ENCODE measurements at places on chromosomes 4 and X.
A peak's percentile ranks its signal among the peaks of the same experiment; 100 is the strongest.

DNA sequence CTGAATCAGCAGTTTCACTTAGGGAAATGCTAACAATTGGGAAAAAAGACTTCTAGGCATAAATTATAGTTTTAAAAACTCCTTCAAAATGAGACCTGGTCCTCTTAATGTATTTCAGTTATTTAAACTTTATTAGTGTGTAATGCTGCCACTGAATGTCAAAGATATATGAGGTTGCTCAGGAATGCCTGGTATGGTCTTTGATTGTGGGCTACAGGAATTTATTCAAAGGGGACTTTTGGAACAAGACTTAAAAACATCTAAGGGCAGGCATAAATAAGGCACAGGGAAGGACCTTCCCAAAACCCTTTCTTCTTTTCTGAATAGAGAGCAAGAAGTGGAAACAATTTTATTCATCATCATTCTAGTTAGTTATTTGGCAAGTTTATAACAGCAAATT, 439.1 kb downstream of the TLL1 start:
- DNase-seq = no peak

DNA sequence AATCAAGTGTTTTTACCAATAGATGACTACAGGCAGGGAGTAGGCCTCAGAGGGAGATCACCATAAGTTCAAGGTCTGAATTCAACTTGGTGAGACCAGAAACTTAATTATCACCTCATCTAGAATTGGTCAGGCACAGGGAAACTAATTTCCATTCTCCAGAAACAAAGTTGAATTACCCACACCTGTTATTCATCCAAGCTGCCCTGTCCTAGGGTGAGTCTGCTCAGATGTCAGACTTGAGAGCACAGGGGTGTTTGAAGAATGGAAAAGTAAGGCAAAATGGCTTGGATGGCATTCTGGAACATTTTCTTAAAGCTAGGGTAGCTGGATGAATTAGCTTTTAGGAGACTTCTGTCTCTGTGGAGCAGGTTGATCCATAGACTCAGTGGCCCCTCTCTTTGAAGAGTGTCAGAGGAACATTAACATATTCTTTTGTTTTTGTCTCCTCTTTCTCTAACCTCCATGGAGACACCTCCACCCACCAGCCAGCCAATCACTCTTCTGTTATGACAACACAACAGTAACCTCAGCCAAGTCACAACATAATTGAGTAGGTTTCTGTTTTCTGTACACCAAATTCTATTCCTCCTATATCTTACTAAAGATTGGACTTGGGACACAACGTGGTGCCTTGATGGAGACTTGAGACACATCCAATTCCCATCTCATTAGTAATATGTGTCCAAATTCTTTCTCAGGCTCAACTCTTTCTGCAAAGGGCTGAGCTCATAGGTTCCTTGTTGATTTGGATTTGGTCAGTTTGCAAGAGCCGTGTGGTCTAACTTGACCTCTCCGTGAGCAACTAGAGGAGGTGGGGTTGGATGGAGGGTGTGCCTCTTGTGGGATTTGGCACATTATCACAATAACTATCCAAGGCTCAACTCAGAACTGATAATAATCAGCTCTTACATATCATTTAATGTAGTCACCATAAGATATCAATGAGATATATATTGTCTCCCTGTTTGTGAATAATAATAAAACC, 45.1 kb downstream of the VSIG4 start:
- DNase-seq = no peak

DNA sequence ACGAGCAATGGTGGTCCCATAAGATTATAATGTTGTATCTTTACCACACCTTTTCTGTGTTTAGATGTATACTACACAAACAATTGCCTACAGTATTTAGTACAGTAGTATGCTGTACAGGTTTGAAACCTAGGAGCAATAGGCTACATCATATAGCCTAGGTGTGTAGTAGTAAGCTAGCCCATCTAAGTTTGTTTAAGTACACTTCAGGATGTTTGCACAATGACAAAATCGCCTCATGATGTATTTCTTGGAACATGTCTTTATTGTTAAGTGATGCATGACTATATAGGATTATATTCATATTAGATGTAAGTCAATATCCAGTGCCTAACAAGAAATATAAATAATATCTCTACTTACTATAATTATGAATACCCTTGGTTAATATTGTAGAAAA, 104.6 kb downstream of the SLC10A6 start:
- DNase-seq = no peak

GRCh38 chr4:98474408-98474844, 184.0 kb downstream of the TSPAN5 start:
- peak; percentile 39 for DNase-seq

DNA sequence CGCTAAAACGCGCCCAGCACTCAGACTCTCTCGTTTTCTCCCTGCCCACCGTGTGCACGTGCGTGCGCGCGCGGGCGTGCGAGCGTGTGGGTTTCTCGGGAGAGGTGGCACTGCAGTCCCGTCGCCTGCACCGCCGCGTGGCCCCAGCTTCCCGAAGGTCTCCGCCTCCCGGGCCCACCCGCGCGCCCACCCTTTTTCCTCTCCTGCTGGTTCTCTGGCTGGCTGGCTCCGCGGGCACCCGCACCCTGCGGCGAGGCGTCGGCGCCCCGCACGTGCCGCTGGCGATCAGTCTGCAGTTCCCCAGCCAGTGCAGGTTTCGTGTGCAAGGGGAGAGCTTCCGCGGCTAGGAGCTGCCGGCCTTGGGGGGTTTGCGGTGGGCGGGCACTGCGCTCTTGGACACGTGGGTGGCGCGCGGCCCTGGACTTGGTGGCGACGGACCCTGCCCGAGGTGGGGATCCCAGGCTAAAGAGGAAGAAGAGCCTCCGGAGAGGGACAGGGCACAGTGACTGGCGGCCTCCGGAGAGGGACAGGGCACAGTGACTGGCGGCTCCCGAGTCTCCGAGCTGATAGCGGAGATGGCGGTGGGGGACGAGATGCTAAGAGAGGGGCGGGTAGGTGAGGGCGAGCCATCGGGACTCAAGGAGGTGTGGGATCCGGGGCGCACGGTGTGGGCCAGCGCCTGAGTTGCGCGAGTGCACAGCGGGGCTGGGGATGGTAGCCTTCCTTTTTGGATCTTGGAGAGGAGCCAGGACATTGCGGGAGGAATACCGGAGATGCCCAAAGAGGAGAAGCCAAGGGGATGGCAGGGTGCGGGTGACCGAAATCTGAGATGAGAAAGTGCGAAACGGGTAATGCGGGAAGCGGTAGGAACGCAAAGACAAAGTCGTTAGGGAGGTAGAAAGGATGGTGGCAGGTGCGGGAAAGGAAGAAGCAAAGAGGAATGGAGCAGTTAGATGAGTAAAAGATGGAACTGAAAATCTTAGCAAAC, at the start of gene FAM184B:
Gene FAM184B, minus strand, starts transcription at position 322 of the 988 bp plus-strand sequence. CDS start 322 bp downstream, outside the sequence.
- no peak for DNase-seq

DNA sequence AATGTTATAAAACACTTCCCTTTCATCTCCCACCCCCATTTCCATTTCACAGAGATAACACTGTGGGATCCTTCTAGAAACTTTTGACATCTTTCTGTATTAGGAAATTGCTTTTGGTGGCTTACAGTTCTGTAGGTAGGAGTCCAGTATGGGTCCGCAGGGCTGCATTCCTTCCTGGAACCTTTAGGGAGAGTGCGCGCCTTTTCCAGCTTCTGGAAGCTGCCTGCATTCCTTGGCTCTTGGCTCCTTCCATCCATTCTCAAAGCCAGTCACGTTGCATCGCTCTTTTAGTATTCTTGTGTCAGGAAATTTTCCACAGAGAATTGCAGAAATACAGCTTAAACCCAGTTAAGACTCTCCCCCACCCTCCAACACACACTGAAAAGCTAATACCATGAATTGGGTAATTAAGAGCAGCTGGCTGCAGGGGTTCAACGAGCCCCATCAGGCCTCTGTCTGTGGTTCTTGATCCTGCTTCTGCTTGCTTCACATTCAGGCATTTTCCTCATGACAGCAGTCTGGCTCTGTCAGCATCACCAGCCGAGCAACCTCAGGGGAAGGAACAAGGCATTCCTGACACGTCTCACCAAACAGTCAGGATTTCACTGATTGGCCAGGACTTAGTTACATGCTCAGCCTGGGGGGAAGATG, 48.8 kb downstream of the SEPTIN11 start:
- DNase-seq = no peak

DNA sequence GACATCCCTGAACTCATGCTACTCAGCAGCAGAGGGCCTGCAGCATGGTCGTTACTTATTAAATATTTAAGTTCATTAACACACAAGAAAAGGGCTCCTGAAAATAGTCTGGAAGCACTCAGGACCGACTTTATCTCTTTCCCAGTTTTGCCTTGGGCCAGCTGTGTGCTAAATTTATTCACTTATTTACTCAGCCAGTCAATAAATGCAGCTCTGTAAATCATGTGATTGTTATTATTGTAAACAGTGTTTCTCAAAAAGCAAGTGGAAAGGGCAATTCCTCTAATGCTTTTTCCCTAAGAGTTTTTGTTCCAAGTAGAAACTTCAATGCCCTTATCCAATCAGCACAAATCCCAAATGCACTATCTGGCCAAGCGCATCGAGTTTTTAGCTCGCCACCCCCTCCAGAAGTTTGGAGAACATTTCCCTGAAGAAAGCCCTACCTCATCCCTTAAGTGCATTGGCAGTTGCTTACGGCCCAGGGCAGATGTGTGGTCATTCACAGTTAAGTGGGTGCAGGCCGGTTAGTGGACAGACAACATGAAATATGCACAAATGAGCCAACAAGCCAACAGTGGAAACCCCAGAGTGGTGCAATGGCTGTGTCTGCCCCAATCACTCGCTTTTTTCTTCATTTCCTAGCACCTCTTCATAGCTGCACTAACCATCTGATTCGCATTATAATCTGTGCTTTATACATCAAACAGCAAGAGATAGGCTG, 125.8 kb downstream of the SMIM20 start:
- no peak for DNase-seq

GRCh38 chr4:119835613-119835910, 207.0 kb upstream of the PDE5A start:
- no peak for DNase-seq

DNA sequence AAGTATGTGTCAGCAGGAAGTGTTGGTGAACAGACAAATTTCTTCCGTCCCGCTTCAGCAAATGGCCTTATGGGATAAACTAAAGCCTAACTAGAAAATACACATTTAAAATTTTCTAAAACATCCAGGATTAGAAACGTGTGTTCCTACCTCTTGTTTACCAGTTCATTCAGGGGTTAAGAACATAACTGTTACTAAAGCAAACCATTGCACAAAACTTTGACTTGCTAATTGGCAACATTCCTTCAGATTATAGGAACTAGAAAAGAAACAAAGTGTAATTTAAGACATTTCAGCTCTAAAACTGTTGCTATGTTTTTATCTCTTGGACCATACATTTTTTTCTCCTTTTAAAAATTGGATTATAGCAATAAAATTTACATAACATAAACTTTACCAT, 39.5 kb upstream of the CXCL13 start:
- no peak for DNase-seq

GRCh38 chr4:67714248-67714583, 13.3 kb upstream of the UBA6 start:
- DNase-seq = no peak

DNA sequence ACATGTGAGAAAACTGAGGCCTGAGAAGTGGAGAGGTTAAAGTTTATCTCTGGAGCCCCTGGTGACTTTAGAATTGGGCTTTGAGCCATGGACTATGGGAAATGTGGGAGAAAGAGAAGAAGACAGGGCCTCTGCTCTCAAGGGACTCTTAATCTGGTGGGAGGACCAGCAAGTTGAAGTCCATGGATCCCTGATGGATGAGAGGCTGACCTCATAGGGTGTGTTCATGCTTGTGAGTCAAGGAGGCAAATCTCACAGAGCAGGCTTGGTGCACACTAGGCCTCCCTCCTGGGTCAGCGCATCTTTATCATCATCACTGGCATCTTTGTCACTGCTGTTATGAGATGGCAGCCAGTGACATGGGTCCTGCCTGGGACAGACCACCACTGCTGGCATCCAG, 211.9 kb downstream of the AFAP1 start:
- DNase-seq = no peak

DNA sequence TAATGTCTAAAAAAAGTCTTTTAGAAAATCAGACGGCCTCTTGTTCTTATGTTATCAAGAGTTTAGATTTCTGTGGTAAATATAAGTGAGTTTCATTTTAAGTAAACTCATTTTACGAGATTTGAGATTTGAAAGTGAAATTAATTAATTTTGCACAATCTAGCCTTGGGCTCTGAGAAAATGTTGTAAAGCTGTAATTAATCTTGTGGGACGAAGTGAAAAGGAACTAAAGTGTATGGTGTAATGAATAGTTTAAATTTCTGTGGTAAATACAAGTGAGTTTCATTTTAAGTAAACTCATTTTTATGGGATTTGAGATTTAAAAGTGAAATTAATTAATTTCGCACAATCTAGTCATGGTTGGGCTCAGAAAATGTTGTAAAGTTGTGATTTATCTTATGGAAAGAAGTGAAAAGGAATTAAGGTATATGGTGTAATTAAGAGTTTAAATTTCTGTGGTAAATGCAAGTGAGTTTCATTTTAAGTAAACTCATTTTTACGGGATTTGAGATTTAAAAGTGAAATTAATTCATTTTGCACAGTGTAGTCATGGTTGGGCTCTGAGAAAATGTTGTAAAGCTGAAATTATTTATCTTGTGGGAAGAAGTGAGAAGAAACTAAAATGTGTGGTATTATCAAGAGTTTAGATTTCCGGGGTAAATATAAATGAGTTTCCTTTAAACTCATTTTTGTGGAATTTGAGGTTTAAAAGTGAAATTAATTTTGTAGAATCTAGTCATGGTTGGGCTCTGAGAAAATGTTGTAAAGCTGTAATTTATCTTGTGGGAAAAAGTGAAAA, 1.6 kb downstream of the SCML1 start:
- peak; percentile 14 for DNase-seq

DNA sequence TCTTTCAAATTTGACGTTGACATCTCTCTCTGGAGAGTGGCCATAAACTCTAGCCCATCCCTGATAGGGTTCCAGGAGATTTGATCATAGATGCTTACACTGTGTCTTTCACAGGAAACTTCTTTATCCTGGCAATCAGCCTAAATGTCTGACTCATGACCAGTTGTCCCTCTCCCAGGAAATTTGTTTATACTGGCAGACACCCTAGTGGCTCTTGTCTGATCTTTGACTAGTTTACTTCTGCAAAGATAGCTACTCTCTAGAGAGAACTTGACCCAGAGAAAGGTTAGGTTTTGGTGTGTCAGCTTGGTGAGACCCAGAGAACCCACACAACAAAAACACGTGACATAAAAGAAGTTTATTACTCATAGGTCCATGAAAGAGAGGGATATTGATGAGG, 509.8 kb downstream of the CENPC start:
- no peak for DNase-seq

GRCh38 chr4:80188457-80188800, 8.9 kb upstream of the PRDM8 start:
- no peak for DNase-seq

DNA sequence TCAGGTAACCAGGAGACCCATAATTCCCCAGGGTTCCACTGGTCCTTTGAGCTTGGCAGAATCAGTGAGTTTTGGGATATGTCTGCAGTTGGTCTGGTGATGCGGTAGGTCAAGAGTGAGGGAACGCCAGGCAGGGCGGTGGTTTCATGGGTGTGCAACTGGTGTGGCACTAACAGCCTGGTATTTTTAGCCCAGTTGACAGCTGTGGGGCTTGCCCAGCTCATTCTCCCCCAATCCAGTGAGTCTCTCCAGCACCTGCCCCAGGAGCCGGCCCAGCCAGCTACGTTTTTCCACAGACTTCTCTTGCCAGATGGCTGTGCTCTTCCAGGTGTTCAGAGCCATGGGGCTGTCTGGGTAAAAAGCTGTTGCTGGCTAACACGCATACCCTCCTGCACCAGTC, 1019.9 kb downstream of the CCSER1 start:
- DNase-seq = no peak

GRCh38 chr4:167779864-167780263, 312.5 kb upstream of the ANXA10 start:
- DNase-seq = no peak

- no peak for DNase-seq
Observed at GRCh38 chr4:159075531-159075932, 27.3 kb upstream of the RAPGEF2 start.

Data from activated CD4-positive, alpha-beta T cell treated with anti-CD3 and anti-CD28 coated beads, Interleukin-2, amount 50 U/mL, for 16 hours (primary cell).